Activated CD4-positive, alpha-beta T cell treated with anti-CD3 and anti-CD28 coated beads, Interleukin-2, amount 50 U/mL, for 4 hours (primary cell): ENCODE measurements at places on chromosomes 7 and 10.

DNA sequence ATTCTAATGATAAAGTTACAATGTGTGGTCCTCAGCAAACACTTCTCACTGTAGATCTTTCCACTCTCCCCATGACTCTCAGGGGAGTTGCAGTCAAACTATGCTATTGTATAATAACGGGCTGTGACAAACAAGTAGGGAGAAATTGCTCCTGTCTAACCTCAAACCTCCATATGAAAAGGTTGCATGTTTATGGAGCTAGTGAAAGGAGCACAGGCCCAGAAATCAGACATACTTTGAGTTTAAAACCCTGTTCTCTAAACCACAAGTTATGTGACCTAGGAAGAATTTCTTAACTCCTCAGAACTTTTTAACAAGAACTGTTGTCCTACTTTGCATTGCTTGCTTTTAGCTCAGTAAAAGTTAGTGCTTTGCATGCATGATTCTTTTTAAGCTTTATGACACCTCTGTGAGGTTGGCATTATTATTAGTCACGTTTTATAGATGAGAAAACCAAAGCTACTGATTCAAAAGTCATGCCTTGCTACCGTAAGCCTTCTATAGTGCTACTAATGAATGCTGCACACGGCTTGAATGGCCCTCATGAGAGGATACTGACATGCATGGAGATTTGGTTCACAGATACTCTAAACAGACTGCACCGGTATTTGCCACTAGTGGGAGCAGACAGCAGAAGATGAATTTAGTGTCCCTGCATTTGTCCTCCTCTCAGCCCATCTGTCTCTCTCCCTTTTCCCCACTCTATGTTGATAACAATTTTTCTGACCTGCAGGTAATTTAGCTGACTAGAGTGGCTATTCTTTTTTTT, 129.5 kb upstream of the PCGF5 start:
- no peak for DNase-seq

DNA sequence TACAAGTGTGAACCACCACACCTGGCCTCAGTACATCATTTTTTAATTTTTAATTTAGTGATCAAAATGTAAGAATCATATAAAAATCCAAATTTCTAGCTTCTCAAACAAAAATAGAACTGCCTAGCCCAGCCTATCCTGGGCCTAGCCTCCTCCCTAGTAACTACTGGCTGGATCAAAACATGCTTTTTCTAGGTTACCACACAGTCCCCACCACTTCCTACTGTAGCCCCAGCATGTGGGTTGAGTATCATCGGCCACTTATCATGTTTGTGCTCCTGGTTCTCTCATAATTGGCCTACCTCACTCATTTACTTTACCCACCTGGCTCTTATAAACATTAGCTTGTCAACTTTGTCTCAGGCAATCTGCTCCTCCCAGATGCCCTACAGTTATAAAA, 52.9 kb downstream of the DNAJC12 start:
- DNase-seq = no peak

DNA sequence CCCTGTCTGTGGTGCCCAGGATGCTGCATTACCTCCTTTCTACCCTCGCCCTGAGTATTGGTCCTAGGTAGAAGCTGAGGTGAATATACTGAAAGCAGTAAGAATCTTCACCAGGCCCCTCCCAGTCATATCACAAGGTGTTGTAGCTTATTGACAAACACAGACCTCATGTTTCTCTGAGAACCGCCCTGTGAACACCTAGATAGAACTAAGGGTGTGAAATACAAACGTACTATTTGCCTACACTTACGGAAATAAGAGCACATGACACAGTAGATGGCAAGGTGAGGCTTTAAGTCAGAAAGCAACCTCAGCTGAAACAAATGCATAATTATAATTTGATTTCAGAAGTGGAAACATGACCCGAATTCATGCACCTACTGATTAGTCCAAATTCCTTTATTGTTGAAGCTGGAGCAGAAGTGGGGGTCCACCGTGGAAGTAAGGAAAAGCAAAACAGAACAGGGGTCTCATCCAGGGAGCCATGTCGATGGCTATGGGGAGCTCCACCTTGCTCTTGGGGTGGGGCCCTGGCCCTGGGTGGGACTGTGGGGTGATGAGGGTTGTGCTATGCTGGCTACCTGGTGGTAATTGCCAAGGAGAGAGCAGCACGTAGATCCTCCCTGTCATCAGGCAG, at the start of gene NPSR1:
TSS of gene NPSR1 (plus strand) at position 587 of the 637 bp plus-strand sequence. CDS start 195 bp downstream, outside the sequence.
- DNase-seq = no peak

DNA sequence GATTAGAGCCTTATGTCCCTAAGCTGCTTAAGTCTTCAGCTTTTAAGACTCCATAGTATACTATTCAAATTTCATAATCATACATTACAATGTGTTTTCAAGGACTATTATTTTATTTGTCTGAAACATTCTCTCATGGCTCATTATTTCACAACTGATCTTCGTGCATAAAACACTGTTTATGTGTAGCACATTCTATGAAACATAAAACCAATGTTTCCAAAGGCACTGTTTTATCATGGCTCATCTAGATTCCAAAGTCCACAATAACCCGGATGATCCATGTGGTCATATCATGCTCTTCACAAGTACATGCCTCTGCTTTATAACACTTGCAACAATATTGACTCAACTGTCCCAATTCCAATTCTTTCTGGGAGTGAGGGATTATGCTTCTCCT, 806.1 kb downstream of the TNS3 start:
- no peak for DNase-seq

DNA sequence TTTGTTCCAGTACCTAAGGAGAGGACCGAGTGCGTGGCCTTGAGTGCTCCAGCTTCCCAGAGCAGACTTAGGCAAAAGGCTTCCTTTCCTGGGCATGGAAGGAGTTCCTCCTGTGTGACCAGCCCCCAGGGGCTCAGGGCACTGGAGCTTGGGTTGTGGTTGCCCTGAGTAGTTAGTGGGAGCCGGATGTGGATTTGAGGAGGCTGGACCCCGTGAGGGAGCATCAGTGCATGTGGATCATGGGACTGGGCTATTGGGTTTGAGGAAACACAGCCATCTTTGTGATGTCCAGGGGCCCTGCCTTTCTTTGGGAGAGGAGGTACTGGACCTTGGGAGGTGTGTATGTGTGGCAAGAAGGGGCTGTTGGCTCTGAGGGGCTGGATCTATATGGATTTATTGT, 8.4 kb downstream of the LRMDA start:
- DNase-seq = no peak

- no peak for DNase-seq
These were observed 316.3 kb downstream of the PRPF18 start for GRCh38 chr10:13902868-13903587.

- no peak for DNase-seq
These were observed 73.3 kb downstream of the ARID5B start for GRCh38 chr10:61974601-61975390.

DNA sequence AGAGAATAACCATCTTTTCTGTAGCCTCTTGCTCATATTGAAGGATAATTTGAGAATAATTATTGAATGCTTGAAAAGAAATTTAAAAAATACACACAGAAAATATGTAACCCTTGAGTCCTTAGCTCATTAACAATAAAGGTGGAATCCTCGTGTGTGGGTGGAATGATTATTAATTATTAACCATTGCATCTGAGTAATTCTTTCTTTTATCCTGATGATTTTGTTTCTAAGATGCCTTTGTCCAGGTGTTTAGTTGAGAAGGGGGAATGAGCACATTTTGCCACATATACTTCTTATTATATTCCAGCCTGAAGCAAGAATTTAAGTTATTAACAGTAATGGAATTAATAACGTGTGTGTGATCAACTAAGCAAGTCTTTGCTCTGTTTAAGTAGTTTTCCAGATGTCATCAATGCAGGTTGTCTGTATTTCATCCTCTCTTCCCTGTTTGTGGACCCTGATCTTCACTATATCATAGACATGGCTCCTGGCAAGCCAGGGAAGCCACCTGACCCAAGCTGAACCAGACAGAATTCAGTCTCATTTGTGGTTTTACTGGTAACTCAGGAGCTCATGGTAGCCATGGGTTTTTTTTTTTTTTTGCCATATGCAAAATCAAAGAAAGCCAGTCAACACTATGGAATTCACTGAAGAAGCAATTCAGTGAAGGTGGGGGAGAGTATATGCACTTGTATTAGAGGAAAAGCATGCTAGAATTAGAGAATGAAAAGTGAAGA, 144.3 kb downstream of the KIF20B start:
- DNase-seq = no peak

GRCh38 chr7:128879939-128880746, 17.5 kb downstream of the ATP6V1F start:
- no peak for DNase-seq

GRCh38 chr7:115906731-115907130, 123.8 kb downstream of the TFEC start:
- DNase-seq = no peak

DNA sequence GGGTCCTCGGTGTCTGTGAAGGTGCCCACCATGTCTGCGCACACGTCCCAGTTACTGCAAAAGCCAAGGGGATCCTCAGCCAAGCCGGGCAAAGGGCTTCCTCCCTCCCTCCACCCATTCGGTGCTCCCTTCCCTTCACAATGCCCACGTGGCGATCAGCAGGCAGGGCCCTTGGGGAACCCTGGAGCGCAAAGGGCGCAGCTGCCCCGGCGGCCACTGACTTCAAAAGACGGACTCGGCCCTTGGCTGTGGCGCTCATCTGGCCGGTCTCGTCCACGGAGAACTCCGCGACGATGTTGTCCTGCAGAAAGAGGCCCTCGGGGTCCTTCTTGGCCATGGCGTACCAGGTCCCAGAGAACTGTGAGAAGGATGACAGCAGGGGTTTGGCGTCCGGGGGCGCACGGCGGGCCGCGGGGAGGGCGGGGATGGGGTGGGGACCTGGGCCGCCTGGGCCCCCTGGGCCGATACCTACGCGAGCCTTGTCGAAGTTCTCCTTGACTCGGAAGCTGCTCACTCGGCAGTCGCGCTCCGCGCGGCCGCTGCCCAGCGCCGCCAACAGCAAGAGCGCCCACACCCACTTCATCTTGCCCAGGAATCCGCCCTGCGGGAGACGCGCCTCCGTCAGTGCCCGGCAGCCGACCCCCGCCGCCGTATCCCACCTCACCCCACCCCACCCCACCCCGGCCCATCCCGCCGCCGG, 439 bp downstream of the RBP4 start:
- DNase-seq = no peak

DNA sequence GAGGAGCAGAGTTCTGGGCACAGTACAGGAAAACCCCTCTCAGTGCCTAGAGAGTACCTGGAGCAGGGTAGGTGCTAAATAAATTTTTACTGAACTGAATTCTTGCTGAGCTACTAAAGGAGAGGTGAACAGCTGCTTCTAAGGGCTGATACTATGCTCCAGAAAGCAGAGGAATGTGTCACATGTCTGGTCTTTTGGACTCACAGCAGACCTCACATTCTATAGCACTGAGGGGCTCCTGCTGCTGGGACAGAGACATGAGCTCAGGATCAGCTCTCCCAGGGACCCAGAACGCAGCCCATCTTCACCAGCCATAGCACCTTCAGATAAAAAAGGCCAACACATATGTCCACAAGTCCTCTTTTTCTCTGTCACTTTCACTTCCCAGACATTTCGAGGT, 133.0 kb upstream of the KLF14 start:
- no peak for DNase-seq

DNA sequence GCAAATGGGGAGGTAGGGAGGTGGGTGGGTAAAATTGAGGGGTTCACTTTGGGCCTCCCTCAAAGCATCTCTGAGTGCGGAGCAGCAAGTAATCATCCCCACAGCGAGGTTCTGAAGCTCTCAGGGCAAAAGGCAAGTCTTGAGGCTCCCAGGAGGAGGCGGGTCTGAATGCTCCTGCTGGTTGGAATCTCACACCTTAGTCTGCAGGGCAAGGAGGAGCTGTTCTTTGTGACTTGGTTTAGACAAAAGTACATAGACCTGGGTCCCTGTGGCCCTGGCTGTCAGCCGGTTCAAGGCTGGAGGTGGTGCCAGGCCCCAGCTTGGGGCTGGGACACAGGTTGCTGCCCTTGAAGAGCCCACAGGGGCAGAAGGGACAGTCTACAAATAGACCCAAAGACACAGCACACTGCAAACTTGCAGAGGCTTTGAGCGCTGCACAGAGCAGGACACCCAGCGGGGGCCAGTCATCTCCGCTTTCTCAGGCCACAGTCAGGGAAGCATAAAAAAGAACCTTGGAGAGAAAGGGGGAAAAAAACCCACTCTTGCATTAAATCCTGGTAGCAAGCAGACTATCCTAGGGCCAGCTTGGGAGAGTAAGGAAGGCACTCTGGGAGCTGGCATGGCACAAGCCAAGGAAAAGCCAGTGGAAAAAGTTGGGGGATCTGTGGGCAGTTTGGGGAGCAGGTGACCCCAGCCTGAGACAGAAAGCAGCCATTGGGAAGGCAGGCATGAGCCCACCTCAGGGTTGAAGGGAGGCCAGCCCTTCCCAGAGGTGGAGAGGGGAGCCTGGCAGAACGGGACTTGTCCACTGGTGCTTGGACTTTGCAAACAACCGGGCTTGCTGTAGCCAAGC, 926 bp upstream of the C10orf71 start:
- DNase-seq = no peak

DNA sequence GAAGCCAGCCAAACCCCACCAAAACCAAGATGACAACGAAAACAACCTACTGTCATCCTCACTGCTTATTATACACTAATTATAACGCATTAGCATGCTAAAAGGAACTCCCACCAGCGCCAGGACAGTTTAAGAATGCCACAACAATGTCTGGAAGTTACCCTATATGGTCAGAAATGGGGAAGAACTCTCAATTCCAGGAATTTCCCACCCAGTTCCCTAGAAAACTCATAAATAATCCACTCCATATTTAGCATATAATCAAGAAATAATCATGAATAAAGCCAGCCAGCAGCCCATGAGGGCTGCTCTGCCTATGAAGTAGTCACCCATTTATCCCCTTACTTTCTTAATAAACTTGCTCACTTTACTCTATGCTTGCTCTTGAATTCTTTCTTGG, 20.8 kb downstream of the MICU1 start:
- no peak for DNase-seq
